ENCODE measurements at places on chromosomes 12 and 14. TPM values are rescaled to one million over a fixed set of nuclear protein-coding genes. Genes with fewer than 3 reads are reported as not detected.

DNA sequence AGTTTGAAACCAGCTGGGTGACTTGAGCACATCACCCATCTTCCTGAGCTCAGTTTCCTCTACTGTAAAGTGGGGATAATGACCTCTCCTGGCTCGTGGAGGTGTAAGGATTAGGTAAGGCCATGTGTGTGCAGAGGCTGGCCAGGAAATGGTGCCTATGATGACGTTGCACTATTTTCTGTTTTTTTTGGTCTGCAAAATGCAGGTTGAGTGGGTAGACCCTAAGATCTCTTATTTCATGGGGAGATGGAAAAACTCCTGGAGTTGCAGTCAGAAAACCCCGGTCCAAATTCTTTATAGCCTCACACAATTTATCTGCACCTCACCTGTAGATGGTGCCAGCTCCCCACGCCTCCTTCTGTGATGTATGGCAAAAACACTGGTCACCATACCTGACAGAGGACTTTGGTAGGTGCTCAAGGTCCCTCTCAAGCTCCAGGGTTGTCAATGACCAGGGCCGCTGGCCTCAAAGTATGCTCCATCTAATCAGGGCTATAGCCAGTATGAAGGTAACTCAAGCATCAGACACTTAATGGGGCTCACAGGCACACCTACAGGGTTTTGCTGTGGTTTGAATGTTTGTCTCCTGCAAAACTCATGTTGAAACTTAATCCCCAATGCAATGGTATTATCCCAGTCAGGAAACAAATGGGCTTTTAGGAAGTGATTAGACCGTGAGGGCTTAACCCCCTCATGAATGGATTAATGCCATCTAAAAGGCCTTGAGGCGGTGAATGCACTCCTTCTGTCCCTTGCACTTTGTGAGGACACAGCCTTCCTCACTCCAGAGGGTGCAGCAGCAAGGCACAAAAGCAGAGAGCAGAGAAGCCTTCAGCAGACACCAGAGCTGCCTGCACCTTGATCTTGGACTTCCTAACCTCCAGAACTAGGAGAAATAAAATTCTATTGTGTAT is 17.6 kb downstream of the C14orf132 start:
- DNase-seq = no peak

GRCh38 chr12:99529966-99530365 is 117.6 kb upstream of the GARIN6 start:
- DNase-seq = no peak

GRCh38 chr12:6452944-6453630 is 1.2 kb downstream of the TAPBPL start:
- peak; percentile 78 for DNase-seq

The PCED1B gene
- total RNA-seq = 1.8 TPM

The SLC5A8 gene
- total RNA-seq = 0.35 TPM
